ENCODE measurements at places on chromosomes 2 and 18.
A peak's percentile ranks its signal among the peaks of the same experiment; 100 is the strongest.

GRCh38 chr18:66647671-66648070, 43.8 kb upstream of the CDH19 start:
- no peak for DNase-seq

GRCh38 chr2:190763901-190764514, 115.1 kb downstream of the NAB1 start:
- DNase-seq, result no peak

DNA sequence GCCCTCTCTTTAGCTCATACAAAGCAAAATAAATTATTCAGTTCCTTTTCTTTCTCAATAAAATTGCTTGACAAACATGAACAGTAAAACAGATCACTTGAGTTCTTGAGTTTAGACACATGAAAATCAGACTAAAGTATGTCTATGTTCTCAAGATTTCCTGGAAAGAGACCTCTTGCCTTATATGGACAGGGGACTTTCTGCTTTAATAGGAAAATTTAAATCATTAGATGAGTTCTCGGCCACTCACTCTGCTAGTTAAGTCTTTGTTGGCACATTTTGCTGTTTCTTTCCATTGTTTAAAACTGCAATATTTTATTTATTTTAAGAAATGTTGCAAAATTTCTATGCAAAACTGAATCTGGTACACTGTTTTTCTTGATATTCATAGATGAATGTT, 207.8 kb downstream of the RND3 start:
- no peak for DNase-seq

DNA sequence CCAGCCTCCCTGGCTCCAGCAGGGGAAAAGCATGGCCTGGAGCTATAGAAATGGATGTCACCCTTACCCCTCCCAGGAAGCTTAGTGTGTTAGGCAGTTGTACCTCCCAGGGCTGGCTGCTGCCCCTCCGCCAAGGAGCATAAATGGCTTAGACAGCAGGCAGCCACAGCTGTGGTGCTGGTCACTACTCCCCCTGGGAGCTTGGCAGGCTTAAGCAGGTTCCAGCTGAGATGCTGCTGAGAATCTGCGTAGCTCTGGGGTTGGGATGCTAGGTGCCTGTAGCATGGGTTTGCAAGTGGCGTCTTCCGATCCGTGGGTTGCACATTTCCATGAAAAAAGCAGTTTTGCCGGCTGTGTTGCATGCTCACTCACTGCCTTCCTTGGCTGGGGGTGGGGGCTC, 369.7 kb downstream of the CTNNA2 start:
- no peak for DNase-seq

GRCh38 chr2:179338681-179339080, 74.0 kb upstream of the SESTD1 start:
- no peak for DNase-seq

DNA sequence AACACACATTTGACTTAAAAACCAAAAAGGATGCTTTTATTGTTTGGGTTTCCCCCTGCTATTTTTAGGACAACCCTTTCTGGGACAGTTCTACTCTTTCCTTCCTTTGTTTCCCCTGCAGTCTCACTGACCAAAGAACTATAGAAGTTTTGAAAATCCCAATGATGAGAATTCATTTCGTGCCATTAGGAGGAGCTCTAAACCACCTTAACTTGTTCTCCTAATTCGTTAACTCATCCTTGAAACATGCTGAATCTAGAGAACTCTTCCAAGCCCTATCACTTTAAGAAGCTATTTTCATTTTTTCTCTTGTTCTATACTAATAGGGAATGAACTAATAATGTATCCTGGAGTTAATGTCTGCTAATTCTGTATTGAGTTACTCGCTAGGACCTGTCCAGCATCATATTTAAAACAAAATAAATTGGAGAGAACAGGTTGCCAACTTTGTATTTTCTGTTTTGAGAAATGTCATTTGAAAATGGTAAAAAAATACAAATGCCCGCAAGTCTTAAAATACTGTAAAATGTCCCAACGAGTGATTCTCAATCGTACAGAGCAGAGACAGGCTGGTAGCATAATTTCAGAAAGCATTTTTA, 62.9 kb downstream of the AFTPH start:
- no peak for DNase-seq

DNA sequence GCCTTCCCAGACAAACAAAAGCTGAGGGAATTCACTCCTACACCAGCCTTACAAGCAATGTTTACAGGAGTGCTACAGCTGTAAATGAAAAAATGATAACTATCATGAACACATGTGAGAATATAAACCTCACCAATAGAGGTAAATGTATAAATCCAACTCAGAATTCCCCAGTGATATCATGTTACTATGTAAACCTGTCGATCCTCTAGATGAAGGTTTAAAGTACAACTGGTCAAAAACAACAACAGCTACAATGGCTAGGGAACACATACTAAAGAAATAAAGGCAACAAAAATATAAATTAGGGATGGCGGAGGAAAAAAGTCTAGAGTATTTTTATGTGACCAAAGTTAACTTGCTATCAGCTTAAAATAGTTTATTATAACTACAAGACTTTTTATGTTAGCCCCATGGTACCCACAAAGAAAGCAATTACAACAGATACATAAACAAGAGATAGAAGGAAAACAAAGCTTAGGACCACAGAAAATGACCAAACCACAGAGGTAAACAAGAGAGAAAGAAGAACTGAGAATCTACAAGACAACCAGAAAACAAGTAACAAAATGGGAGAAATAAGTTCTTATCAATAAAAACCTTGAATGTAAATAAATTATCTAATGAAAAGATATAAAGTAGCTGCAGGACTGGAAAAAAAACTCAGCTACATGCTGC, 8.3 kb downstream of the CERKL start:
- DNase-seq, result no peak

DNA sequence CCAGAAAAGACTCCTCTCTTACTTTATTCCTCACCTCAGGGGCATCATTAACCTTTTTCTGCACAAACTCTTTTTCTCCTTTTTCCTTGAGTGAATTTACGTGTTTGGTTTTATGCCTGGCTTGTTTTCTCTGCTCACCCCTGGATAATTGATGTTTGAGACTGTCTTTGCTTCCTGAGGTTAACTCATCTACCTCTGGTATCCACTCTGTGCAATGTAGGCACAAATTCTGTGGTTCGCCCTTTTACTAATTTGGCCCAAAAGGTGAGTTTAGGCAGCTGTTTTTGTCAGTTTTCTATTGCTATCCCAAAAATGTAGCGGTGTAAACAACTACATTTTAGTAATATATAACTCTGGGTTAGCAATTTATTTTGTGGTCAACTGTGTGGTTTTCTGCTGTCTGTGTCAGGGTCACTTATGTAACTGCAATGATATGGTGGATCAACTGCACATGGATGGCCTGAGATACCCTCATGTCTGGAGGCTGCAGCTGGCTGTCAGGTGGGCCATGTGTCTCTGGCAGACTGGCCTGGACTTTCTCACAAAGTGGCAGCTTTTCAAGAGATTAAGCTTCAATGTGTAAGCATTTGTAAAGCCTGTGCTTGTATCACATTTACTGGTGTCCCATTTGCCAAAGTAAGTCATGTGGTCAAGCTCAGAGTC, 329.7 kb downstream of the FSIP2 start:
- DNase-seq, result no peak

DNA sequence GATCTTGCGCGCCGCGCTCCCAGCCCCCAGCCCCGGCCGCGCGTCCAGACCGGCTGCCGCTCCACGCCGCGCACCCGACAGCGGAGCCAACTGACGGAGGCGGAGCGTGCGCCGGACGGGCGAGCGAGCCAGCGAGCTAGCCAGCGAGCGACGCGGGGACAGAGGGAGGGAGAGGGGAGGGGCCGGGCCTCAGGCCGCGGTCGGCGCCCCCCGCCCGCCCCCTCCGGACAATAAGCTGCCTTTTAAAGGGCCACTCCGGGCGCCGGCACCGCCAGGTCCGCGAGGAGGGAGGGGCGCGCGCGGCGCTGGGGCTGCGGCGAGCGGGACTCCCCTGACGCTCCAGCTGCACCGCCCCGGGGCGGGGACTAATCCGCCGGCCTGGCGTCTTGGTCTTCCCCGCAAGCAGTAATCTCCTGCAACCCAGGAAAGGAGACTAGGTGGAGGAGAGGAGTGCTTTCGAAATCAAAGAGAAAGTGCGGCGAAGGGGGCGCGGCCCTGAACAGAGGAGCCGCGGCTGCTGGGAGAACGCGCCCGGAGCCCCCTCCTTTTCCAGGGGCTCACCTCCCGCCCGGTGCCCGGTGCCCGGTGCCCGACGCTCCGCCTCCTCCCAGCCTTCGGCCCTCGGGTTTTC, at the start of gene BIN1:
TSS of gene BIN1 (minus strand) at position 164 of the 631 bp plus-strand sequence. CDS start 211 bp downstream, outside the sequence.
- DNase-seq, result peak; percentile 92

- DNase-seq, result peak; percentile 41
Observed at GRCh38 chr2:9693646-9694045, 62.8 kb upstream of the YWHAQ start.

GRCh38 chr2:27219091-27219490, 1.9 kb downstream of the CAD start:
- no peak for DNase-seq

DNA sequence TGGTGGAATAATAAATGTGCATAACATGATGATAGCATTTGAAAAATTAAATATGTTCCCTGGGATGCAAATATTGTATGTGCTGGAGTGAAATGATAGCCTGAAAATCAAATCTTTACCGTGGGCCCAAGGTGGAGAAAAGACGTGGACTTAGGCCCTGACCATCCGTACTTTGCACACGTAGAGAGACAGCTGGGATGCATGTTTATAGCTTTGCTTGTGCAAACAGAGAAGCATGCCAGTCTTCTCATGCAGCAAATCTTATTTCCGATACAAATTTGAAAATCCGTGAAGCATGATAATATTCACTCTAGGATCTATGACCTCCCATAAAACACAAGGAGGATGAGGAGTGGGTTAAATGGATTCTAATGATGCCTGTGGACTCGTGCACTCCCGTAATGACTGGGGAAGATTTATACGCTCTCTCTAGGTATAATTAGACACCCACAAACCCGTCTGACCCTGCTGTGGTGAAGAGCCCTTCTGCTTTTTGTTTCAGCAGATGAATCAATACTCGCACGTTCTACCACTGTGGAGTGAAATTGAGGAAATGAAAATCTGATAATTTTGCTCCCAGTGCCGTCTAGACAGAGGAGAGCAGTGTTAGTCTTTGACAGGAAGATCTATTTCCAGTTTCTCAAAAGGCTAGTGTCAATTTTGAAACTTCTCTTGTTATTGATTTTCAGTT, 810.3 kb upstream of the SALL3 start:
- no peak for DNase-seq

DNA sequence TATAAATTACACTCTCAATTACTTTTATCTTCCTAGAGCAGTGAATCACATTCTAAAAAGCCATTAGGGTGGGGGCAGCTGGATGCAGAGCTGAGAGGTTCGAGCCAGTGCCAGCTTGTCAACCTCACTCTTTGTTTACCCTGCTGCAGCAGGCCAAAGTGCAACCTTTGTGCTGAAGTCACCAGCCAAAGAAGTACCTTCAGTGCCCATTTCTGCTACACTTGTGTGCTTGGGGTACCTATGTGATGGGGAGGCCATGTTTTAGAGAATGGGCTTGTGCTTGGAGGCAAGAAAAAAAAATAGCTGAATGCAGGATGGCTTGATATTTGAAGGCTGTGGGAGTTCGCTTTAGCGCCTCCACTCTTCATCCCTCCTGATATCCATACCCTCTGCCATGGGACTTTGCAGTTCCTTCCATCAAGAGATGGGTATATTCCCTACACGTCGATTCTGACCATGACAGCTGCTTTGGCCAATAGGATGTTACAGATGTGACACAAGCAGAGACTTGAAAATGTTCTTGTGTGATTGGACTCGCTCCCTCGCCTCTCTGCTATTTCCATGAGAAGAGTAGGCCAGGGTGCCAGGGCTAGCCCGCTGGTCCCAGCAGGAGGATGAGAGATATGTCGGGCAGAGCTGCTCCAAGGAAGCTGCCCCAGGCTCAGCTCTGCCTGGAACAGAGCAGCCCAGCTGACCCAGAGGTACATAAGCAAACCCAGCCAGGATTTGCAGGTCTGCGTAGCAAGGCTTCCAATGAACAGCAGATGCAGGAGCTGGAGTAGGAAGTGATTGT, 12.7 kb upstream of the FZD5 start:
- no peak for DNase-seq

DNA sequence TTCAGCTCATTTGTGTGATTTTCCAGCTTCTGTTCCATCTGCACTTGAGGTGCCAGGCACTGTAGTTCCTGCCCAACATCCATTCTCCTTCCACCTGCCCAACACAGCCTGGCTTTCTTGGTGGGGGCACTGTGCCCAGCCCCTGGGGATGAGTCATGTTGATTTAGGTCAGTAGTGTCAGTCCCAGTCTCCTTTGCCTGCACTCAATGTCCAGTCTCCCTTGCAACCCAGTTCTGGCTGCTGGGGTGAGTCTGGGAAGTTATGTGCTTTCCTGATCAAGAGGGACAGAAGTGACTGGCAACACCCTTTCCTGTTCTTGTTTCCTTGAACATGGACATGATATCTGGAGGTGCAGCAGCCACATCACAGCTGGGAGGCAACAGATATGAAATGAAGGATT, 1.5 kb upstream of the ASB18 start:
- no peak for DNase-seq

DNA sequence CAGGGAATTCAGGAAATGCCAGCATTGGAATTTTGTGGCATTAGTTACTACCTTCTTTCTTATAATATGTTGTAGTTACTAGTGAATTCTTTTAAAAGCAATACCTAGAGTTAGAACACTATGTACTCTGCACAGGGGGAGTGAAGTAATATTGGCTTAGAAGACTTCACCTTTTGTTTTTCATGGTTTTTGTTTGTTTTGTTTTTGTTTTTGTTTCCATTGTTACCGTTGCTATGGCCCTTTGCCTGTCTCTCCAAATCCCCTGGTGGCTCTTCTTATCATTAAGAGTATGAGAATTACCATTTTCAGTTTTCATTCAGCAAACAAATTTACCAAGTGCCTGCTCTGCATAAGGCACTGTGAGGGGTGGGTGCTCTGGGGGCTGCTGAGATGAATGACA, 160.1 kb downstream of the HAUS1 start:
- no peak for DNase-seq

- DNase-seq, result no peak
Observed at GRCh38 chr2:228927028-228928010, 343.8 kb downstream of the PID1 start.

GRCh38 chr18:50460716-50461115, 85.9 kb downstream of the SKA1 start:
- no peak for DNase-seq

GRCh38 chr18:22557168-22557941, 139.6 kb upstream of the CTAGE1 start:
- no peak for DNase-seq

GRCh38 chr2:158990397-158991214, 22.2 kb downstream of the TANC1 start:
- no peak for DNase-seq

DNA sequence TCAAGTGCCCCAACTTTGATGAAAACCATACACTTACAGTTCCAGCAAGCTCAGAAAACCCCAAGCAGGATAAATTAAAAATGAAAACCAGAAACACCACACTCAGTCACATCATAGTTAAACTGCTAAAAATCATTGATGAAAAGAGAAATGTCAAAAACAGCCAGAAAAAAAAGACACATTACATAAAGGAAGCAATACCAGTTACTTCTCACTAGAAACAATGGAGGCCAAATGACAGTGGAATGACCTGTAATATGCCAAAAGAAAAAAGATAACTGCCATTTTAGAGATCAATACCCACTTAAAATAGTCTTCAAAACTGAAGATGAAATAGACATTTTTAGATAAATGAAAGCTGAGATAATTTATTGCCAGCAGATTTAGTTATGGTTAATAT, 66.0 kb downstream of the MAP3K20 start:
- DNase-seq, result no peak

- no peak for DNase-seq
Observed at GRCh38 chr2:1438972-1439371, 25.7 kb downstream of the TPO start.

All from sigmoid colon (tissue), 7 donors.